ENCODE measurements at places on chromosomes 5 and 9.
A peak's percentile ranks its signal among the peaks of the same experiment; 100 is the strongest.

GRCh38 chr9:130448035-130448624, 3.4 kb downstream of the ASS1 start:
- no peak for DNase-seq

DNA sequence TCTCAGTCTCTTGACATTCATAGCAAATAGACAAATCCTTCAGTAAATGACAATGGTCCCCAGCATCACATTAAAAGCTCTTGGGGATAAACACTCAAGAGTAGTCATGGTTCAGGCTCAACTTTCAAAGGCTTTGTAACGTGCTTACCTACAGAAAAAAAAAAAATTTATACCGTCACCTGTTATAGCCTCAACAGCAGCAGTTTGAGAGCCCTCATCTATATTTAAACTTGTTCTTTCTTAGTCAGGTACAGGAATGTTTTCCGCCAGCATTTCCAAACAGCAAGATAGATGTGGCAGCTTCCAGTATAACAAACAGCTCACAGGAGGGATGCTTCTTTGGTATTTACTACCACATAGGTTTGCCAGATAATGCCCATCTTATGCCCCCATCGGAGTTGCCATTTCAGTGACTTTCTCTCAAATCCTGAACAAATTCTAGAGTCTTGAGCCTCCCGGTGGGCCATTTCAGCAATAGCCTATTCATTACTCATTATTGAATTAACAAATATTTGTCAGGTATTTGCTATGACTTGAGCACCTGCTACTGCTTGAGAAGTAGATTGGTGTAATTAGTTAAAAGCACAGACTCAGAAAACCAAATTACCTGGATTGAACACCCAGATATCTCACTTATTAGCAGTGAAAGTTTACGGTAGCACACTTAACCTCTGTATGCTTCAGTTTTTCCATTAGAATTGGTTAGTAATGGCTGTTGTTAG, 470.0 kb downstream of the EBF1 start:
- peak; percentile 75 for DNase-seq

DNA sequence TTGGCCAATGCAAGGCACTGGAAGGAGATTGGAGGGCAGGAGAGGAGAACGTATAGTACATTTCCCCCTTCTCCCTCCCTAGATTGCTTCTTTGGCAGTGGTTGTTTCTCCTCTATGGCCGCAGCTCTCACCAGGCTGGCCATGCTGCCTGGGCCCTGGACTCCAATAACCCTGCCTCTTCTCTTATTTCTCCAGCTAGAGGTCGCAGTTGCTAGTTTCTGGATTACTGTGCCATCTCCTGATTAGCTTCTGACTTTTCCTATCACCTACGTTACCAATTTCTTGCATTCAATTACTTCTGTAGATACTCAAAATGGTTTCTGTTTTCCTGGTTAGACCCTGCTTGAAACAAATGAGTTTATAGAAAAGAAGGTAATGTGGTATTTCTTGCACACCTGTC, 2.4 kb upstream of the MACIR start:
- no peak for DNase-seq

GRCh38 chr9:122128007-122128968, 31.3 kb downstream of the NDUFA8 start:
- no peak for DNase-seq

GRCh38 chr5:51404255-51404654, 21.0 kb downstream of the ISL1 start:
- no peak for DNase-seq

GRCh38 chr5:107783551-107783950, 112.8 kb upstream of the EFNA5 start:
- DNase-seq, result no peak

- no peak for DNase-seq
Observed at GRCh38 chr9:116352958-116353357, 199.4 kb downstream of the PAPPA start.

DNA sequence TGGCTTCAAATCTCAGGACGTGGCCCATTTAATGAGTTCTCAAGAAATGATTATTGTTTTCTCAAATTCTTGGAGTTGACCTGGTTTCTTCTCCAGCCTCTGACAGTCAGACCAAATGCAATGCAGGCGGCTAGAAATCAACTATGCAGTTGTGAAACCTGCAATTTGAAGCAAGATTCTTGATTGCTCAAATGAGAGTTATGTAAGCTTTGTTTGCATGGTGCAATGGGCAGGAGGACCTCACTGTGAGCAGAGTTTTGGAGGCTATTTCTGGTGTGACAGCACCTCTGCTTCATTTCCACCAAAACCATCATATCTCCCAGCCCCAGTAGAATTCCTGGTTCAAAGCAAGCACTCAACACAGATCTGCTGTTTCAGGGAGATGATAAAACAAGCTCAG, 500.0 kb upstream of the KLF4 start:
- DNase-seq, result no peak

DNA sequence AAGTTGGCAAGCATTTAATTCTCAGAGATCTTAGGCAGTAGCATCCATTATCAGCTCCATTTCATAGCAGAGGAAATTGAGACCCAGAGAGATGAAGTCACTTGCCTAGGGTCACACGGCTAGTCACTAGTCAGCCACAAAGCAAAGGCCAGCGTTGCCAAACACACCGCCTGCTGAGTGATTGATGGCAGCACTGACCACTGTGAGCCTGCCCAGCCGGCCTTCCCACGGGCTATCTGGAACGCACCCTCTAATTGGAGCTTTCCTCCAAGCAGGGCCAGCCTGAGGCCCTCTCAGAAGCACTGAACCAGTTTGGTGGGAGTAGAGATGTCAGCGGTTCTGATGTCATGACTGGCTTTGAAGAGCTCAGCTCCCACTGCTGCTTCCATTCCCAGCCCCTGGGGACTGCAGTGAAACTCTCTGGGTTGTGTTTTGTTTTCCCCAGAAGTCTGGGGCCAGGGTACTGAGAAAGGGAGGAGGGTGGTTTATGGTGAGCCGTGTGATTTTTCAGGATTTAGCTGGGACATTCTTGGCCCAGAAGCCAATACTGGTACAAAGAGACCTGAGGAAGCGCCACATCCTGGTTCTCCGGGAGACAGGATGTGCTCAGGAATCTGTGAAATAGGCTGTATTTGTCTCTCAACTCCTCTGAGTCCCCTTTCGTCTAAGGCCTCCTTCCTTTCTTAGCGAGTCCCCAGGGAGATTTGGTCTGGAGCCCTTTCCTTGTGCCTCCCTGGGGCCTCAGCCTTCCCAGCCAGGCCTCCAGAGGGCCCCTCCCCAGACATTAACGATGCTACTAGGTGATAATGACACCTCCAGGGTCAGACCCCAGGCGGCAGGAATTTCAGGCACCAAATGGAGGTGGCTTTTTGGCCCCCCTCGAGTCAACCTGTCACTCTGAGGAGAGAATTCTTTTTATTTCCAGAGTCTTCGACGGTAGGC, 44.5 kb downstream of the SPRY4 start:
- DNase-seq, result no peak

DNA sequence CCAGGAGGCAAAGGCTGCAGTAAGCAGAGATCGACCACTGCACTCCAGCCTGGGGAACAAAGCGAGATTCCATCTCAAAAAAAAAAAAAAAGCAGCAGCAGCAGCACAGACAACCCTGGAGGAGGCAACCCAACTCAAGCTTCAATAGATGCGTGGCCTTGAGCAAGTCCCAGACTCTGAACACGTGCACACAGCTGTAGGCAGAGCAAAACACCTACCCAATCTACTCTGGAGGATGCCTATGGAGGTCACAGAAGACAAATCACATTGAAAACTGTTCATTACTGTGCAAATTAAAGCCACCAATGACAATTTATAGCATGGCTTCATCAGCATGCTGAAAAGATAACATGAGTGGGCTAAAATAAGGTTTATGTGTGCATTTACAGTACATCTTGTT, 7.2 kb downstream of the TLE1 start:
- no peak for DNase-seq

DNA sequence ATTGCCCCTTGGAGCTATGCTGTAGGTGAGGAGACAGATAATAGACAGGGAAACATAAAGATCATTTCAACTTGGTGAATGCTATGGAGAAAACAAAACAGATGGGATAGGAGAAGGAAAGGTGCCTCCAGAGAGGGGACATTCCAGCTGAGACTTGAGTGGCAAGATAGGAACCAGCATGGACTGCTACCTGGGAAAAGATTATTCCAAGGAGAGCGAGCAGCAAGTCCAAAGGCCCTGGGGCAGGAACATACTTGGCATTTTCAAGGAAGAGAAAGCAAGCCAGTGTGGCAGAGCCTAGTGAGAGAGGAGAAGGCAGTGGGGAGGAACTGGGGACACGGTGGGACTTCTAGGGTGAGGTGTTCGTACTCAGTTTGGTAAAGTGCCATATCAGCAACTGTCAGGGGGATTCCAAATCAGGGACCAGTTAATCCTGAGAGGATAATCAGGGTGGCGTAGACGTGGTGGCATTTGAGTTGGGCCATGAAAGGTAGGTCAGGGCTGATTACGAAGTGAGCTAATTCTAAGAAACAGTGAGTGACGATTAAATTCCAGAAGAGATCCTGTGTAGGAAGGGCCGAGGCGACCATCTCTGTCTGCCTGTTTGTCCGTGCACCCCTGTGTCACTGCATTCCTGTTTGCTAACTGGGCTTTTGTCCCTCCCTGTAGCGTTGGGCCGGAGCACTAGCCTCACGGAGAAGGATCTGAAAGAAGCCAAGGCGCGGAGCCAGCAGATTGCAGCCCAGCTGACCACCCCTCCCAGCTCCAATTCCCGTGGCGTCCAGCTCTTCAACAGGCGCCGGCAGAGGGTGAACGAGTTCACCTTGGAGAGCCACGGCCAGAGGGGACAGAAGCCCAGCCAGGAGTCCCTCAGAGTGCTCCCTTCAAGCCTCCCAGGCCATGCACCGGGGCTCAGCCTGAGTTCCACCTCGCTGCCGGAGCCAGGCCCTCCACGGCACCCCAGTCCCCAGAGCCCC, 7.1 kb downstream of the SYNPO start:
- DNase-seq, result no peak

DNA sequence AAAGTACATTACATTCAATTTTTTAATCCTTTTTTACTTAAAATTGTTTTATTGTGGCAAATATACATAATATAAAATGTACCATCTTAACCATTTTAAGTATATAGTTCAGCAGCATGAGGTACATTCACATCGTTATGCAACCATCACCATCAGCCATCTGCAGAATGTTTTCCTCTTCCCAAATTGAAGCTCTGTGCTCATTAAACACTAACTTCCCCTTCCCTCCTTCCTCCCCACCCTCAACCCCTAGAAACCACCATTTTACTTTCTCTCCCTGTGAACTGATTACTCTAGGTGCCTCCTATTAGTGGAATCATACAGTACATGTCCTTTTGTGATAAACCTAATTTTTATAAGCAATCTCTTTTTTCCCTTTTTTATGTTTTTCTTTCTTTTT, 15.6 kb downstream of the TEX53 start:
- no peak for DNase-seq

GRCh38 chr5:143968071-143968878, 156.3 kb downstream of the HMHB1 start:
- no peak for DNase-seq

DNA sequence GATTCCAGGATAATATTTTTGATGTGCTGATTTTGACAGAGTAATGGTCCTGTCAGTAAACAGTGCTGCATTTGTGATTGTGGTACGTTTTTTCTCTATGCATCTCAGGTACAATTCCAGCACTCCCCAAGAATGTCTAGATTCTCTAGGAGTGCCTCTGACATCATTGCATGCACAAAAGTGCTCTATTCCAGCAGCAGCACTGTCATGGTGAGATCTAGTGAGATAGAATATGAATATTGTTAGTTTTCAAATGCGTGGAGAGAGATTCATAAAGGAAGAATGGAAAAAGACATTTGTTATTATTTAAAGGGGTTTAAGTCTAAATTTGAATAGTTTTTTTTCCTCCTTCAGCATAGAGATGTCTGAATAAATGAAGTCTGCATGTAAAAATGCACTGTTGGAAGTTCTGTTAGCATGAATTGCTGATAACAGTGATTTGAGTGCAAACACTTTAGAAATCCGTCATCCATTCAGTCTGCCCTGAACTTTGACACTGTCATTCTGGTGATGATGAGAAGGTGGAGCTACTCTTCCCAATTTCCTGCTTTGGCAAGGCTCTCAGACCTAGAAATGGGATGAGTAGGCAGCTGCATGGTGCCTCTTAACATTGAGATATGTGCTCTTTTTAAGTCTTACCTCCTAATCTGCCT, 84.6 kb downstream of the GAPVD1 start:
- DNase-seq, result no peak

GRCh38 chr5:93626801-93627200, 43.8 kb downstream of the NR2F1 start:
- DNase-seq, result no peak

GRCh38 chr9:115170358-115171073, 52.6 kb upstream of the TNC start:
- no peak for DNase-seq

DNA sequence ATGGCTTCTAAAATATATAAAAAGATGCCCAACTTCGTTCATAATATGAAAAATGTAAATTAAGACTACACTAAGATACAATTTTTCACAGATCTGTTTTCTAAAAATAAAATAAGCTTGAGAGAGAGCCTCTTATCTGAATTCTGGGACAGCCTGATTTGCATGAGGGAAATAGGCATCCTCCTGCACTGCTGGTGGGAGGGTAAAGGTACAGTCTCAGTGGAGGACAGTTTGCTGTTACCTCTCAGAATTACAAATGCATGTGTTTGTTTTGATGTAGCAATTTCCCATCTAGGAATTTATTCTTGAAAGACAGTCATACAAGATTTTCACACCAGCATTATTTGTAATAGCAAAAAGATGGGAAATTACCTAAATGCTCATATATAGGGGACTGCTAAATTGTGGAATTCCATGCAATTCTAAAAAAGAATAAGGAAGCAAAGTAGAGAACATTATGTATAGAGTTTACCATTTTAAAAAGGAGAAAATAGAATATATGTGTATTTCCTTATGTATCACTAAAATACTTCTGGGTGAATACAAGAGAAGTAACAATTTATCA, 75.7 kb downstream of the ZSWIM6 start:
- no peak for DNase-seq

DNA sequence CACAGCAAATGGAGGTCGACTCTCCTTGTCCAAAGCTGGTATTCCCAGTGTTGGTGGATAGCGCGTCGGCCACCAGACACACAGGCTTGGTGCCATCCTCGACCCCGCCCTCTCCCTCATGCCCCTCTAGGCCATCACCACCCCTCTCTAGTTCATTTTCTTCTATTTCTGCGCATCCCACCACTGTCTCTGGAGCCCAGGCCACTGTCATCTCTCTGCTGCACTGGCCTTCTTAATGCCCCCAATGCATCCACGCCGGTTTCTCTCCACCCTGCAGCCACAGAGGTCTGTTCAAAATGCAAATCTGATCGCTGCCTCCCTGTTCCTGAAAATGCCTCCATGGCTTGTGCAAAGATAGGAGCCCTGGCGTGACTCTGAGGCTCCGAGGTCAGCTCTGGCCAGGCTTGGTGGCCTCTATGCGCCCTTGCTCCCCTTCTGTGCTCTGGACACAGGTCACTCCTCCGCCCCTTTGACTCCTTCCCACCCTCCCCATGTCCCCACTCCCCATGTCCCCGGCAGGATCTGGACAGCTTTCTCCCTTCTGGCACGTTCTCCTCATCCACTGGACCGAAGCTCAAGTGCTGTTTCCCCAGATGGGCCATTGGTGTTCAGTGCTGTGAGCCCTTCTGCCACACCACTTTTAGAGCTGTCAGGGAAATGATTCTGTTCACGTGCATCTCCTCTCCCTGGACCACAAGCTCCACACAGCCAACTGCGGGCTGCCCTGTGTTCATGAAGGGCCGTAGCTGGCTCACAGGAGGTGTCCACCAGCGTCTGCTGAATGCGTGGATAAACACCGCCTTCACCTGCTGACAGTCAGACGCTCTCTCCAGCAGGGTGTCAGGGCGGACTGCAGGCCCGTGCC, 59.5 kb upstream of the RNF130 start:
- DNase-seq, result no peak
